ENCODE measurements at places on chromosomes 3 and 15.

DNA sequence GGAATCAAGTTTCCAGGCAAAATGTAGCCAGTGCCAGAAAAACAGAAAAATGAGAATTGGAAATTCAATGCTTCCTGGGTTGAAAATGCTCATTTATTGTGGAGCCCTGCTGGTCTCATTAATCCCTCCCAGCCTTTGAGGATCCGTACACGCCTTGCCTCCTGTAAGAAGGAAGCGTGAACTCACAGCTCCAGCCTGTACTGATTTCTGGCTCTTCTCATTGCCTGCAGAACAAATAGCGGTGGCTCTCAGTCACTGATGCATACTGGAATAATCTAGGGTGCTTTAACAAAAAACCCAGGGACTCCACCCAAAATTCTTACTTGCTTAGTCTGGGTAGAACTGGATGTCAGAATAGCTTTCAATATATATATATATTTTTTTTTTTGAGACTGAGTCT is 29.3 kb upstream of the SLC24A5 start:
- DNase-seq: no peak

DNA sequence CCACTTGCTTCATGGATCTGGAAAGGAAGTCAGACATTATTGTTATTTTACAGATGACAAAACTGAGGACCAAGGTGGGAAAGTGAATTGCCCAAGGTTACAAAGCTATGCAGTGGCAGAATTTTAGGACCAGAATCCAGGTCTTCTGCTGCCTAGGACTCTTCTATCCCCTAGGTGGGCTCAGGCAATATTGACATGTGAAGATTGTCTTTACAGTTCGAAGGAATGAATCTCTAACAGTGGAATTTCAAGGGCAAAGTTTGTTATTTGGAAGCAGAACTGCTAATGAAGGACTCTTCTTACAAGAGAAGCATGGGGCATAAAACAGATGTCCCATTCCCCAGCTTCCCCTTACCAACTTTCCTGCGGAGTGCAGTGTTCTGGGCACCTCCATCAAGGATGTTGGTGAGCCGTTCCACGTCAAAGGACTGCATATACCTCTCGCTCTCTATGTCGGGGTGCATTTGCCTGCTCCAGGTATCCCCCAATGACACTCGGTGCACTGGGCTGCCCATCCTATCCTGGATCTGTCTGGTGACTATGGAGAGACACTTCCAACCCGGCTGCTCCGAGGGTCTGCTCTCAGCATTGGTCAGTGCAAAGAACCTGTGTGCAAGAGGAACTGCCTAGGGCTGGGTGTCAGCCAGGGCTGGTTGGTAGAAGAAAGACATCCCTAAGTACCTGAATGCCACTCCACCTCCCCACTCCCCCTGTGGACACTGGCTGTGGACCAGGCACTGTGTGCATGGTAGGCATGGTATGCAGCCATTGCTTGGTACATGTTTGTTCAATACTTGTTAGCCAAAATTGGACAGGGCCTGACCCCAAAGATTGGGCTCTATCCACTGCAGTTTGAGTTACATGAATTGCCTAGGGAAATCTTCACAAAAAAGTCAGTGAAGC is 2.1 kb downstream of the ACOX2 start:
- DNase-seq: no peak

GRCh38 chr3:169668957-169669741 is 5.6 kb upstream of the MECOM start:
- no peak for DNase-seq

DNA sequence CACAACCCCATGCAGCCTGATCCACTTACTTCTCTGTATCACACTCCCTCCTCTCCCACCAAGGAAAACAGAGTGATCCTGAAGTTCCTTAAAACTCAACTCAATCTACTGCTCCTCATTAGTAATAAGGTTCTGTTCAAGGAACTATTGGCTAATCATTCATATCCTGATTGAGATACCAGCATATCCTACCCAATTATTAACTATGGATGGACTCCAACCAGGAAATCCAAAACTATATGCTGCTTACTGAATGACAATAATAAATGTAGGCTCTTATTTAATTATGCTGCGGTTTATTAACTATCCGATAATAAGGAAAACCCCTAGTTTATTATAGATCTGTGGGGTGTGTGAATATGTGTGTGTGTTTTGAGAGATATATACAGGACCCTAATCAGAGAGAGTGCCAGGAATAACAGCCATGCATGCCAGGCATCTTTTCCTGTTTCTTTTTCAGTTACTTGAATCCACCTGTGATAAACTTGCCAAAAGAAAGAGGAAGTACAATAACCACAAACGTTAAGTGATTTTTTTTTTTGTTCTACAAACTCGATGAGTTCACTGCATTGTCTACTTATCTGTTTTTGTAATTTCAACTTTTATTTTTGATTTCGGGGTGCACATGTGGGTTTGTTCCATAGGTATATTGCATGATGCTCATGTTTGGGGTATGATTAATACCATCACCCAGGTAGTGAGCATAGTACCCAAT is 1031.7 kb upstream of the CFAP20DC start:
- DNase-seq: no peak

- no peak for DNase-seq
These were observed 226.0 kb upstream of the CHRM5 start for GRCh38 chr15:33742306-33742705.

- peak; percentile 63 for DNase-seq
These were observed 47.6 kb downstream of the SLMAP start for GRCh38 chr3:57803647-57804081.

DNA sequence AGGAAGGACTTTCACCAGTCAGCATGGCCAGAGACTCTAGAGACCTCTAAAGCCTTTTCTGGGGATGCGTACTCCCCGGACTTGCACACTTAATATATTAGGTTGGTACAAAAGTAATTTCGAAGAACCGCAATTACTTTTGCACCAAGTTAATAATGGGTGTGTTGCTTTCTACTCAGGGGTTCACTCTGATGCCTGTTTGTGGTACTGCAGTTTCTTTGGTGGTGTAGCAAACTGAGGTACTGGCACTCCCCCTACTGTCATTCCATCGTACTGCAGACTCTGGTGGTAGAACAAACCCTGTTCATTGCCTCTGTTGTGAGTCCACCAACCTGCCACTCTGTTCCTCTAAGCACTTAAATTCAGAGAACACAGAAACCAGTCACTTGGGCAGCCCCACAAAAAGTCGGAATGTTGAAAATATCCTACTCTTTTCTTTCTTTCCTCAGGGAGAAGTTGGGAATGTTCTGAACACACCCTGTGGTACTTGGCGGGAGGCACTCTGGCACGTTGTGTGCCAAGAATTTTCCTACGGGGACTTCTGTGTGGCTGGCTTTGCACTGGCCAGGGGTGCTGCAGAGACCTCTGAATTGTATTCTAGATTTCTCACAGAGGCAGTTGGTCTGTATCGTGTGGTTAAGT is 46.3 kb downstream of the GABRG3 start:
- DNase-seq: no peak

DNA sequence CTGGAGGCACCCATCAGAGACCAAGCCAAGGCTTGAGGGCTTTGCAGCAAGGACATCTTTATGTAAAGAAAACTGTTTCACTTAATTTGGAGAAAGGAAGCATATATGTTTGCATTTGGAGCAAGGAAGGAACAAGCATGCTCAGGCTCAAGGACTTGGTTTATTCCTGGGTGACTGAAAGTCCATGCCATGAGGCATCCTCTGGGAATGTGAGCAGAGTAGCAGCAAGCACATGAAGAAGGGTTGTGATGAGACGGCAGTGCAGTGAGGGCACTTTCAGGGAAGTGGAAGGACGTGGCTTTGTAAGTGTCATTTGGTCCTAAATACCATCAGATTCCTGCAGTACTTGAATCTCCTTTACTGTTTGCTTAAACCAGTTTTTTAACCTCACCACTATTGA is 26.8 kb downstream of the POLG start:
- DNase-seq: no peak
